ENCODE measurements at places on chromosomes 1 and 21. TPM values are rescaled to one million over a fixed set of nuclear protein-coding genes. Genes with fewer than 3 reads are reported as not detected.

GRCh38 chr1:223422911-223423310, 29.7 kb downstream of the CCDC185 start:
- peaks cover 7% of the 10 kb centered on the region for H3K27me3 ChIP-seq
- H3K27ac ChIP-seq = no peak overlapping the region
- H3K4me1 ChIP-seq = peaks cover 7% of the 10 kb centered on the region
- no peak overlapping the region for H3K4me3 ChIP-seq

DNA sequence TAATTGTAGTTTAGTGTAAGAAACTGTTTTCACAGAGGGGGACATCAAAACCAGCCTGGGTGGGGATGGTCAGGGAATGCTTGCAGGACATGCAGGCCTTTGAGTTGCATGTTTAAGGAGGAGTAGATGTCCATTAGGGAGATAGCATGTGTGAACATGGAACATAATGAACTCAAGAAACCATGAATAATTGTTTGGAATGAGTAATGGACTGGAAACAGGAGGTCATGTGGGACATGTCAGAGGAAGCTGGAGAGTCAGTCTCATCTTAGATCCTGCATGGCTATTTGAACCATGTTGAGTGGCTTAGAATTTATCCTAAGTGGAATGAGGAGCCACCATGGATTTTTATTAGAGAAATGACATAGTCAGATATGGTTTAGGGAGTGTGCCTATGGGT, 86.4 kb downstream of the RPE65 start:
- H3K36me3 ChIP-seq = no peaks in the 10 kb centered on the region
- H3K4me3 ChIP-seq = no peak overlapping the region
- no peaks in the 10 kb centered on the region for H3K27me3 ChIP-seq

The ELAPOR1 gene
- 6.3 TPM for total RNA-seq

DNA sequence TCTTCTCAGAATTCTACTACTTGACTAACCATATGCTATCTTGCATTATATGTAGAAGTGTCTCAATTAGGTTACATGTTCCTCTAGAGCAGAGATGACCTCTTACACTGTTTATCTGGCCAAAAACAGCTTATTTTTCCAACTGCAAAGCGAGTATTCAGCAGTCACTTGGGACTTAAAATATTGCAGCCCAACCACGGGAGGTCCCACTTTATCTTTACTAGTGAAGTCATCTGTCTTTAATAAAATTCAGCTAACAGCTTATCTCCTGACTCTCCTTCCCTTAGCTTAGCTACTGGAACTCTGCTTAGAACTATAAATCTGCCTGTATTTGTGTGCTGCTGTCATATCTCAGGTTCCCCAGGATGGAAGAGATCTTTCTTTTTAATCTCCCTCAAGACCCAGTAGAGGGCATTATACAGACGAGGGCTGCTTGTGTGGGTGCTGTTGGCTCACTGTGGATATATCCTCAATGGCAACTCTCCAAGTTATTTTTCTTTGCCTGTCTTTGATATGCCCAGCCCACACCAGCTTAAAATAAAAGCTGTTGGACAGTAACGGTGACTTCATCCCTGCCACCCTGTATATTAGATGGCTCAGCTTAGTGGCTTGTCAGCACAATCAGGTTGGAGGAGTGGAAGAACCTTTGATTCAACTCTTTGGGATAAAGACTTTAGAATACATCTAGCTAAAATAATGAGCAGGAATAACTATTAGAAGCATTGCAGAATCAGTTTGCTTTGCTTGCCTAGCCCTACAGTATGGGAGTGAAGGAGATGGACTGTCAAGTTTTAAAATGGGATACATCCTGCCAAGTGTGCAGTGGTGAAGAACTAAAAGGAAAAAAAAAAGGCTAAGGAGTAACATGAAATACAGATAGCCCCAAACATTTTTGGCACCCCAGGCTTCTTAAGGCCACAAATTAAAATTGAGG, 9.6 kb downstream of the ENSA start:
- peaks cover 72% of the 10 kb centered on the region for H3K36me3 ChIP-seq
- H3K4me3 ChIP-seq = no peak overlapping the region
- peaks cover 77% of the 10 kb centered on the region for H3K4me1 ChIP-seq
- H3K27ac ChIP-seq = peak overlapping the region; percentile 51

The ACOT11 gene
- total RNA-seq = 2.0 TPM

DNA sequence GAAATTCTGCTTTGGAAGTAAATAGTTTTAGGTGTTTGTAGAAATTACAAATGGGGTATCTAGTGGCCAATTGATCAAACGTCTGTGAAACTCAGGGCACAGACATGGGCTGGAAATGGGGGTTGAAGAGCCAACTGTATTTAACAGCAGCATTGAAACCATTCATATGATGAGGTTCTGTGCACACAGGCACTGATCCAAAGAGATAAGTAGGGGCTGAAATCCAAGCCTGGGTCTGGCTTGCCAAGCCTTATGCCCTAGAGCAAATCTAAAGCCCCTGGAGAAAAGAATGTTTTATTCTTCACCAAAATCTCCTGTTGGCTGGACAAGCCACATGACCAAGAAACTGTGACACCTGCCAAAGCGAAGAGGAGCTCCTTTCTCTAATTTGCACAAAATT, 67.6 kb upstream of the ST6GALNAC5 start:
- H3K27me3 ChIP-seq = no peaks in the 10 kb centered on the region
- DNase-seq = no peak
- H3K27ac ChIP-seq = no peak overlapping the region
- no peaks in the 10 kb centered on the region for H3K4me1 ChIP-seq

- H3K4me1 ChIP-seq = no peaks in the 10 kb centered on the region
- DNase-seq = no peak
- no peaks in the 10 kb centered on the region for H3K27me3 ChIP-seq
- H3K27ac ChIP-seq = no peak overlapping the region
Observed at GRCh38 chr1:242185731-242186130, 186.8 kb upstream of the MAP1LC3C start.

Data from activated CD4-positive, alpha-beta T cell treated with anti-CD3 and anti-CD28 coated beads, Interleukin-2, amount 10 ng/mL, durations not matched to agents 7 days and 5 days (primary cell).